ENCODE measurements at places on chromosomes 16 and 17.

- no peak for DNase-seq
Observed at GRCh38 chr17:78106211-78106610, 22.3 kb downstream of the TMC6 start.

DNA sequence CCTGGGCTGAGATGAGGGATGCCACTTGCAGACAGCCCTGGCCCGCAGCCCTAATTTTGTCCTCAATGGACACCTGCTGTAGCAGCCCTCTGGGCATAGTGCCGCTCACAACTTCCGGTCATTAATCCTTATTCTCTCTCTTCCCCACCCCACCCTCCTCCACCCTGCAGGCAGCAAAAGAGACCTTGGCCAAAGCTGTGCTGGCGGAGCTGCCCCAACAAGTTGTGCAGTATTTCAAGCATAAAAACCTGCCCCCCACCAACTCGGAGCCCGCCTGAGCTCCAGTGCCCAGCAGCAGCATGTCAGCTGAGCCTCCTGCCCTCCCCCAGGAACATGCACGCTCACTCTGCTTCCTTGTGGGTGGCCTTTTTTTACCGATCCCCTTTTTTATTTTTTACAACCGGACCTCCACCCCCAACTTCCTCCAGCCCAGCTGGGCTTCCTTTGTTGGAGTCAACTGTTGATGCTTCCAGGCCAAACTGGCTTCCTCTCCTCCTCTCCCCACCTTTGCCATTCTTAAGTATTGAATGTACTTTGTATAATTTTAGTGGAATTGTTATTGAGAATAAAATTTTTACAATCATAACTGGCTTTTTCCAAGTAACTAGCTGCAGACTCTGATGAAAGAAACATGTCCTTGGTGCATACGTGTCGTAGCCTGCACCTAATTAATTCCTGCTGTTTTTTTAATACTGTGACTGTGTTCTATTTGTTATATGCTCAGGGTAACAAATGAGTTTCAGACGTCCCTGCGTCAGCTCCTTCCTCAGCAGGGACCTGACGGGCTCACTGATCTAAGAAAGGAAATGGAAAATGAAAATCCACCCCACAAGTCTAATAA, 38.2 kb downstream of the PSME3IP1 start:
- DNase-seq: no peak

DNA sequence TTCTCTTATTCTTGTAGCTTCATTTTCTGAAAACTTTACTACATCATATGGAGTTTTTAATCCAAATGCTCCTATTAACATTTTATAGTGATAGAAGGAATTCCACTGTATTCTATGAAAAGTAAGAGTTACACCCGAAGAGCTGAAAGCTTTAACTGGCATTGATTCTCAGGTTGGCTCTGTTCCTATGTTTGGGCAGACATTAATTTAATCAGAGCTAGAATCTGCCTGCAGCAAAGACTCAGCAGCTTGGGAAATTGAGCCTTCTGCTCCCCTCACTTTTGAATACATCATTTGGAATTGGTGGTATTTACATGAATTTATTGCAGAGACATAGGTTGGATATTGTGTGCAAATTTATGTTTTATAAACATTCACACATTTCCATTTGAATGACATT, 1494.7 kb downstream of the CDH8 start:
- DNase-seq: no peak

DNA sequence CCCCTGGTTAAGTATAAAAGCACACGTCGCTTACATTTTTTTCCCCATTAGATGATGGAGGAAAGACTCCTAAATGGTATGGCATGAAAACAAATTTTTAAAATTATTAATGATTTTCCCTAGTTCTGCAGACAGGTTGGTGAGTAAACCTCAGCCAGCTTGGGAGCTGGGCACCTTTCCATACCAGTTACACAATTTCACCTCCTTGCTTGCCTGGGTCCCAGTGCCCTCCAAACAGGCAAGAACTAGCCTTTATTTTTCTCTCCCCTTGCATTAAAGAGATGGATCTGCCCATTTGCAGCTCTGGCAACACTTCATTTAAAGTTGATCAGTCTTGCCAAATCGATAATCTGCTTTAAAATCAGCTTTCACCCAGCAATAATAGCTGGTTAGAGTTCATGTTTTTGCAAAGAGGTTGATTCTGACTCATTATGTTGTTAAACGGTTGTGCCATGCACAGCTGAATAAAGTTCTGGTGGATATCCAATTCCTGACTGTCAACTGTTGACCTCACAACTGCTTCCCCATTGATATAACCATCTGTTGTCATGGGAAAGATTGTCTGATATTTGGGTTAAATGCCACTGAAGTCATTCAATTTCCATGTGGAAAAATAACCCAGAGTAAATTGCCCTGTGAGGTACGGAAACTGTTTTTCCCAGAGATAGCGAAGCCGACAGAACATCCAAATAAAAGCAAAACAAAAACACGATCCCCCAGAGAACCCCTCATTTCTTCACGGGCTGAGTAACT, 1.3 kb downstream of the C17orf58 start:
- peak; percentile 23 for DNase-seq

- no peak for DNase-seq
Observed at GRCh38 chr16:82240111-82240510, 70.1 kb upstream of the MPHOSPH6 start.

DNA sequence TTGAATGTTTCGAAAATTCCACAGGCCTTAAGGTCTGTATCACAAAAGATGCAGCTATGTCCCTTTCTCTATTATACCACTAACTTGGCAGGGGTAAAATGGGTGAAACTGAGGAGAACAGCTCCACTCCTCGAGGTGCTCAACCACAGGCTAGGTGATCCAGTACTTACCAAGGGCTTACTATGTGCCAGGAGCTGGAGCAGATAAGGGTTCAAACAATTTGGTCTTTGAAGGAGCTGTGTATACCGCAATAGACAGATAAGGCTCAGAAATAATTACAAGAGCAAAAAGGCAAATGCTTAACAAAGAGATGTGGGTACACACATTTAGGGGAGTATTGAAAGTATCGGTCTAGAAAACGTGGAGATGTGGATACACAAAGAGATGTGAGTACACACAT, 1.5 kb downstream of the XPO6 start:
- no peak for DNase-seq

GRCh38 chr17:20074001-20074400, 64.8 kb downstream of the SPECC1 start:
- DNase-seq: no peak

GRCh38 chr17:39746145-39746461, 8.4 kb downstream of the GRB7 start:
- no peak for DNase-seq

DNA sequence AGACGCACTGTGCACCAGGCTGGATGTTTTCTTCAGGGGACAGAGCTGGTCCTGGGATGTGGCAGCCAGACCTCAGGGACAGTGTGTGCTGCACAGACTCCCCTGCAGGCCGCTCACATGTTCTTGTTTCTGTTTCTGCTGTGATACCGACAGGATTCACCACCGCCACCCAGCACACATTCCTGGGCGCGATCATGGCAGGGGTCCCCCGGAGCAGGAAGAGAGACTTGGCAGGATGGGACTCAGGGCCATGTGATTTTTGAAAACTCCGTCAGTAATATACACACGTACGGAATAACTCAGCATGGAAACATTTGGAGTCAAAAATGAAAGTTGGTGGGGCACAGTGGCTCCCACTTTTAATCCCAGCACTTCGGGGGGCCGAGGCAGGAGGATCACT, 79.0 kb downstream of the HAPSTR1 start:
- DNase-seq: no peak

- no peak for DNase-seq
Observed at GRCh38 chr17:31392002-31392855, 754 bp downstream of the RAB11FIP4 start.

DNA sequence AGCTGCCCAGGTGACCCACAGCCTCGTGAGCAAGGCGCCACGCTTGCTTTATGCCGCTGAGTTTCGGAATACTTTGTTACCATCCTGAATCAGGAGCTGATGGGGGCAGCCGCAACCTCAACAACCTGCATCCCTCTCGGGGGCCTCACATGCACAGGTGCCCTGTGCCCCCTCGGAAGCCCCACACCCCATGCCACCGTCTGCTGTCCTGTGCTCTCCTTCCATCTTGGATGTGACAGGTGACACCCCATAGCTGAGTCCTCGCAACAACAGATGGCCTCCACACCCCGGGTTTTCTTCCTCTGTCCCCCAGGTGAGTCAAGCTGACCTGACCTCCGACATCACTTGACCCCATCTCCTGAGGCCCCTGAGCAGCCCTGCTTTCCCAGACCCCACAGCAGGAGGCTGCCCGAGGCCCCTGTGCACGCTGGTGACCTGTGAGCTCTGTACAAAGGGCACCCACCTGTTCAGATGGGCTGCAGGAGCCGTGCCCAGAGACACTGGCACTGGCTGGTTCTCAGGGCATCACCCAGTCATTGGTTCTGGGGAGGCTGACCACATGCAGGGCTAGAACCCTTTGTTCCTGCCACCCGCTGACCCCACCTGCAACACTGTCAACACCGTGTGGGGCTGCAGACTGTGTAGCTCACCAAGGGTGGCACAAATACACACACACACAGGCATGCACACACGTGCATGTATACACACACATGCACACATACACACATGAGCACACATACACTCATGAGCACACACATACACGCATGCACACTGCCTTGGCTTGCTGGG, 57.7 kb downstream of the RMI2 start:
- DNase-seq: no peak

- no peak for DNase-seq
Observed at GRCh38 chr17:58313815-58314705, 14.5 kb downstream of the TSPOAP1 start.

DNA sequence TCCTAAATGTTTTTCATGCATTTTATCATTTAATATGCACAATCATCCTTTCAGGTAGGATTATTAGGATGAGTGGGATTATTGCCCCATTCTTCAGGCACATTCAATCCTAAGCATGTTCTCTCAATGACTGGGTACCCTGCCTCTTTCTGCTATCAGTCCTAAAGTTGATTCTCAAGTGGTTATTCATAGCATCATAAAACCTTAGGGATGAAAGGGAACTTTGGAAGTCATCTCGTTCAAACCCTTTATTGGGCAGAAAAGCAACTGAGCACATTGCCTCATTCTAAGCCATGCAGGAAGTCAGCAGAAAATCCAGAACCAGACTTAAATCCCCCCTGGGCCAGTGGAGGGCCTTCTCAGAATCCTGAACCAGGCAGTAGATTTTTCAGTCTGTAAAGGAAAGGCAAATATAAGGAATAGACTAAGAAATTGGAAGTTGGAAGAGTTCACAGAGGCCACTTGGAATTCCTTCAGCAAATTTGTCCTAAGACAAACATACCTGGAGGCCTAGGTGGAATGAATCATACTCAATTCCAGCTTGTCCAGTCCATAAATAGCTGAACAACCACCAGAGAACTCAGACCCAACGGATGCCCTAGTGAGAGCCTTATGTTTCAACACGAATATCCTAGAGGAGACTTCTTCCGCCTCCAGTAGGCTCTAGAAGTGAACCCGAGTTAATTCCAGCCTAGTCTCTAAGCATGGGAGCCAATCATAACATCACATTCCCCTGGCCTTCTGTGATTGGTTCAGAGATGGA, 62.7 kb downstream of the IRX6 start:
- DNase-seq: no peak

DNA sequence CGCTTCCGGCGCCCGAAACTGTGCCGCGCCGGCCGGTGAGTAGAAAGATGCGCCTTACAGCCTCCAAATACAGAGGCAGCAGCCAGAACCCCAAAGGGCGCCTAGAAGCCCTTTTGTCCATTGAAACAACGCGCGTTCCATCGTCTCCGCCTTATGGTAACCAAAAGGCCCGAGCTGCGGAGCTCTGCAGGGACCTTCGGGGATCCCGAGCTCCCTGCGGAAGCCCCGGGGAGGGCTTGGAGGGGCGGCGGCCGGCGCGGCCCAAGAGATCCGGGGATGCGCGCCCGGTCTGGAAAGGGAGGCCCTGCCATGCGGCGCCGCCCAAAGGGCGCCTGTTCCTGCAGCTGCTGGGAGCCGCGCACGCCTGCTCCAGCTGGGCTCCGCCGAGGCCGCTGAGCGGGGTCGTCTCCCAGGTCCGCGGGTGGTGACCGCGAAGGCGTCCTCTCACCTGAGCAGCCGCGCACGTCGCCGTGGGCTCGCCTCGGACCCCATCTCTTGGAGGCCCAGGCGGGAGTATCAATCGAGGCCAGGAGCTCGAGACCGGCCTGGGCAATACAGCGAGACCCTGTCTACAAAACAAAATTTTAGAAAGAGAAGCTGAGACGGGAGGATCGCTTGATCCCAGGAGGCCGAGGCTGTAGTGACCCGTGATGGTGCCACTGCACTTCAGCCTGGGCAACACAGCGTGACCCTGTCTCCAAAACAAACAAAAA, 742 bp upstream of the FBXO31 start:
- peak; percentile 56 for DNase-seq

DNA sequence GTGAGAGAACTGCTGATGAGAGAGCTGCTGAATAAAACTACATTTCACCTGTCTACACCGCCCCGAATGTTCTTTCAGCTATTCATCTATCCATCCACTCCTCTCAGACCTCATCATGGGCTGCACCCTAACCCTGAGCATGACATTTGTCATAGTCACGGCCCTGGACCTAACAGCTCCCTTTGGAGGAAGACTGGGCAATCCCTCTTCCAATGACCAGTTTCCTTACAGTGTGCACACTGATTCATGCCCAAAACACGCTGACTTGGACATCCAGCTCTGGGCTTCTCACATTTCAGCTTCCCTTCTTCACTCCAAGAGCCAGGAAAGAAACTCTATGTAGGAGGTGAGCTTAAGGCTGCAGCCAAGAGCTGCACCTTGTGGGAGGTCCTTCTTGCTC, 41.8 kb upstream of the ARL4D start:
- no peak for DNase-seq

- no peak for DNase-seq
Observed at GRCh38 chr17:33977729-33978514, 277.2 kb upstream of the CCL2 start.

DNA sequence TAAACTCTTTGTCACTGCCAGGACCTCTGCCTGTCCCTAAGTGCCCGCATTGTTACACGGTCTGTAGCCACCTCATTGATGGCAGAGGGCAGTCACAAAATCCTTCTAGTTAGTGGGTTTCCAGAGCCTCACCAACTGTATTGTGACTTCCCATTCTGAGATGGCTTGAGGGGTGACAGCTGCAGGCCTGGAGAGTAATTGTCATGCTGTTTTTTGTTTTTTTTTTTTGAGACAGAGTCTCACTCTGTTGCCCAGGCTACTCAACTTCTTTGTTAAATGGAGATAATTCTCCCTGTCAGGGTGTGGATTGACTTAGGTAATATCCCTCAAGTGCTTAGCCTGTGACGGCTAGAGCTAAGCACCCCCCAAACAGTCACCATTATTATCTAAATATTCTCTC, 77.9 kb downstream of the SDR42E1 start:
- no peak for DNase-seq

DNA sequence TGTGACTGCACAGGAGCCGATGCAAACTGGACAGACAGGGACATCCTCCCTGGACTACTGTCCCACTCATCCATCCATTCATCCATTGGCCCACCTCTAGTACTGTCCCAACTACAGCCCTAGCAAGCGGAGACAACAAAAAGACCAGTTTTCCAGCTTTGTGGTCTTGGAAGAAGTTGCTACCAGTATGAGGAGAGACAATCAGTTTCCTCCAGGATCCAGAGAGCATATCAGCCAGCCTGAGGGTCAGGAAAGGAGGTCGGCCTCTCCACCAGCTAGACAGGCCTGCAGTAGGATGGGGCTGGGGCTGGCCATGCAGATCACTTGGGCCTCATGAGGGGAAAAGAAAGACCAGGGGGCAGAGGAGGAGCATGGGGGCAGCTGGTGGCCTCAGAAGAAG, 16.8 kb downstream of the KRT33A start:
- no peak for DNase-seq

Data from HuH-7.5 (cell line).